ENCODE measurements at places on chromosomes 11 and 22.

DNA sequence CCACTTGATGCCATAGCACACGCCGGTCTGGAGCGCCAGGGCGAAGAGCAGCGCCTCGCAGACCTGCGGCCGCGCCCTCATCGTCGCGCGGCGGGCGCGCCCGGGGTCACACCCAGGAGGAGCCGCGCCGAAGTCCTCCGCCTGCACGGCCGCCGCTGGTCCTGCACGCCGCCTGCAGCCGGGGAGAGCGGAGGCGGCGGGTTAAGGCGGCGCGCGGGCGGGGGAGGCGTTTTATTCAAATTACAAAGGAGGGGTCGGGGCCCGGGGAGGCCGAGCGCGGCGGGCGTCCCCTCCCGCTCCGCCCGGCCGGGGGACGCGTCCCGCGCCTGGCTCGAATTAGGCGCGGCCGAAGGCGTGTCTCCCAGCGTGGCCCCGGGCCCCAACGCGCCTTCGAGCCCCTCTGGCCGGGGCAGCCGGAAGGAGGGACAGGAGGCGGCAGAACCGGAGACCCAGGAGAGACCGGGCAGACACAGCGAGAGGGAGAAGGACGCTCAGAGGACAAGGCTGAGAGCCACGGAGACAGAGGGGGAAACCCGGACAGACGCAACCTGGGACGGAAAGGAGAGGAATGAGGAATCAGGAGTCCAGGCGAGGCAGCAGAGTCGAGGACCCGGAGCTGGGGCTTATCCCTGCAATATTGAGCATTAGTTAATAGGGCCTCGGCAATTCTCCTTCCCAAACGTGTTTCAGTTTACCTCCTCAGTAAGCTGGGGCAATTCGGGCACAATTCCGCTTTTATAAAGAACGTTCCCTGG is at the start of gene WNT11:
TSS of gene WNT11 (minus strand) at position 176 of the 755 bp plus-strand sequence. CDS start at position 81, 95 bp downstream.
- DNase-seq: no peak

DNA sequence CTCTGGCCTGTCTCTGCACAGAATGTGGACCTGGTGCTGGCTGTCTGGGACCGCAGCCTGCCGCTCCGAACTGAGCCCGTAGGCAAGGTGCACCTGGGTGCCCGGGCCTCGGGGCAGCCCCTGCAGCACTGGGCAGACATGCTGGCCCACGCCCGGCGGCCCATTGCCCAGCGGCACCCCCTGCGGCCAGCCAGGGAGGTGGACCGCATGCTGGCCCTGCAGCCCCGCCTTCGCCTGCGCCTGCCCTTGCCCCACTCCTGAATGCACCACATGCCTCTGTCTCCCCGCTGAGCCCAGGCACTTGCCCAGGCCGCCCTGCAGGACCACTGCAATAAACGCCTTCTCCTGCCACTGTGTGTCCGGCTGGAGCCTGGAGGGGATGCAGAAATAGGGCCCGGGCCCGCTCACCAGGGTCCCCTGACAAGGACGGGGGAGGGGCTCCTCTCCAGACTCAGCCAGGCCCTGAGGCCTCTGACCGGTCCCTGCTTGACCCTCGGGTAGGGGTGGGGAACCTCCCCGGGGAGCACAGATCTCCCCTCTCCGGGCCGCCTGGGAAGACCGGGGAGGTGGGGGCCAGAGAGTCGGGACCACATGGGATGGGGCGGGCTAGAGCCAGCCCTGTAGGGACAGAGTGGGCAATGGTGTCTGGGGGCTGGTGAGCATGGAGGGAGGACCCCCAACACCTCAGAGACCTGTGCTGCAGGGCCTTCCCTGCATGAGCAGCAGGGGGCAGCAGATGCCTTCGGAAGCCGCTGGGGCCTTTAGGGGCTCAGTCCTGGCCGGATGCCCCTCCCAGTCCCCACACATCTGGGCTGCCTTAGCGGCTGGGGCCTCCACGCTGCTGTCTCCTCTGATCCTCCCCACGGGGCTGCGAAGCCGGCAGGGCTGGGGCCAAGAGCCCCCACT is 1.4 kb upstream of the TNNI2 start:
- DNase-seq: peak; percentile 61

- DNase-seq: no peak
Observed at GRCh38 chr11:30333405-30333804, 10.5 kb downstream of the ARL14EP start.

GRCh38 chr11:19258641-19259230 is 18.0 kb upstream of the E2F8 start:
- no peak for DNase-seq

DNA sequence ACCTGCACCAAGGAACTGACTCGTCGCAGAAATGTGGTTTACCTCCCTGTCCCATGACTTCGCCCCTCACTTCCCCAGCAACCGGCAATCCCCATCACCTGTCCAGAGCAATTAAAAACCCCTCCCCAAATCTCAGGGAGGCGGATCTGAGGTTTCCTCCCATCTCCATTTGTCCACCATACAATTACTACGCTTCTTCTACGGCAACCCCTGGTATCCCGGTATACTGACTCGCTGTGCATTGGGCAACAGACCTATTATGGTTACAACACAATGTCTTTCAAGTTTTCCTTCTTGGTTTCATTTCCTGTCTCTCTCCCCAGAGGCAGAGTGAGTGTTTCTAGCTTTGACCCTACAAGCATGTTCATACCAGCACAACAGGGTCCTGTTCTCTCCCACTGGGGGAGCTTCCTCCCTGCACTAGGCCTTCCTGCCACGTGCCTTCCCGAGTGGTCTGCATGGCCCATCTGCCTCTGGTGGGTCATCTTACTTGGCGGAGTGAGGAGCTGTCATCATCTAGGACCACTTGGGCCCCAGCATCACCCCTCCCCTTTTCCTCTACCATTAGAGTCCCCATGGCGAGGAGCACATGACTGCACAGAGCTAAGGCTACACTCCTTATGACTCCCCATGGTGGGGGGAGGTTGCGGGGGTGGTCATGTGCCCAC is 30.3 kb upstream of the NAP1L4 start:
- no peak for DNase-seq

- no peak for DNase-seq
Observed at GRCh38 chr22:46826438-46827135, 64.1 kb downstream of the TBC1D22A start.

GRCh38 chr22:29254286-29254660 is 13.5 kb downstream of the RHBDD3 start:
- DNase-seq: no peak

- DNase-seq: no peak
Observed at GRCh38 chr11:66002648-66003225, 434 bp downstream of the BANF1 start.

GRCh38 chr11:10351765-10352641 is 47.1 kb downstream of the ADM start:
- DNase-seq: no peak

GRCh38 chr11:118081241-118081958 is 4.5 kb downstream of the TMPRSS4 start:
- DNase-seq: no peak

DNA sequence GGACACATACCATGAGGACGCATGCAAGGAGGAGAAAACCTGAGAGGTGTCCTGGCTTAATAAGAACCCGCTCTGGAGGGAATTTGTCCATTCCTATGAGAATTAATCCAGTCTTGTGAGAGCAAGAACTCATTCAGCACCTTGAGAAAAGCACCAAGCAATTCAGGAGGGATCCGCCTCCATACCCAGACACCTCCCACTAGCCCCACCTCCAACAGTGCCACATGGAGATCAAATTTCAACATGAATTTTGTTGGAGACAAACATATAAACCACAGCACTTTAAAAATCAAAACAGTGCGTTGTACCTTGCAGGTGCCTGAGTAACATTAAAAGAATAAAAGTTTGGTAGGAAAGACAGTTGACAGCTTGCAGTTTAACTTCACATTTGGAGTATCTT is 11.4 kb downstream of the UBE4A start:
- DNase-seq: no peak

GRCh38 chr11:133306019-133306418 is 226.3 kb downstream of the OPCML start:
- DNase-seq: no peak

DNA sequence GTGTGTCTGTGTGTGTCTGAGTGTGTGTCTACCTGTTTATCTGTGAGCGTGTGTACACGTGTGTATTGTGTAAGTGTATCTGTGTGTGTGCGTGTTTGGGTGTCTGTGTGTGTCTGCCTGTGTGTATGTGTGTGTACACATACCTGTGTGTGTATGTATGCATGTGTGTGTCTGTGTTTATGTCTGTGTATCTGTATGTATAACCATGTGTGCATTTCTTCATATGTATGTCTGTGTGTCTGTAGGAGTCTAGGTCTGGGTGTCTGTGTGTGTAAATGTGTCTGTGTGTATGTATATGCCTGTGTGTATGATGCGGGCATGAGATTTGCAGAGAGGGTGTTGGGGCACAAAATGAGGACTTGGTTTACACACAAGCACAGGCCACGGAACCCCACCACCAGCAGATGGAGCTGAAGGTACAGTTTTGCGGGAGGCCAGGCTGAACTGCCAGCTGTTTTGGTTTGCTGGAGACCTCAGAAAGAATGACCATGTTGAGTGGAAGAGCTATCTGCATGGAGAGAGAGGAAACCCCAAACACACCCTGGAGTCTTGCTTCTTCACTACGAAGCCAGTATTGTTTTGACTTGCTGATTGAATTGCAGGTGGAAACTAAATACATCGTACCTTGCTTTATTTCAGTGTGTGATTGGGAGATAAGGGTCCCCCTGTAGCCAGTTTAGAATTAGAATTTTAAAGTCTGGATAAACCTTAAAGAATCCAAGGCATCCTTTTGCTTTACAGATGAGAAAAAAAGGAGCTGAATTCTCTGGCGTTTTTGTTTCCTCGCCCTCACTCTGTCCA is 497.2 kb downstream of the NTM start:
- no peak for DNase-seq

DNA sequence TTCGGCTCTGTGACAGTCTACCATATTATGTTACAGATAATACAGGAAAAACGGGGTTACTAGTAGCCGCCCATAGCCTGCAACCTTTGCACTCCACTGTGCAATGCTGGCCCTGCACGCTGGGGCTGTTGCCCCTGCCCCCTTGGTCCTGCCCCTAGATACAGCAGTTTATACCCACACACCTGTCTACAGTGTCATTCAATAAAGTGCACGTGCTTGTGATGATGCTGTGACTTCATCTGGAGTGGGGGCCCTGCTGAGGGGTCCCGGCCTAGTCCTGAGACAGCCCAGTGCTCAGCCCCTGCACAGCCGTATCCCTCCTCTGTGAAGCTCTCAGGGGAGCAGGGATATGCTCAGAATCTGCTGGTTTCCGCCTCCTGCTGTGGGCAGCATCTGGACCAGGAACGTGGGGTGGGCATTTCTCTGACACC is 1.2 kb downstream of the IFITM1 start:
- DNase-seq: no peak

- no peak for DNase-seq
Observed at GRCh38 chr11:63508009-63508408, 2.1 kb downstream of the LGALS12 start.

GRCh38 chr11:2926611-2927051 is 2.6 kb downstream of the PHLDA2 start:
- no peak for DNase-seq

DNA sequence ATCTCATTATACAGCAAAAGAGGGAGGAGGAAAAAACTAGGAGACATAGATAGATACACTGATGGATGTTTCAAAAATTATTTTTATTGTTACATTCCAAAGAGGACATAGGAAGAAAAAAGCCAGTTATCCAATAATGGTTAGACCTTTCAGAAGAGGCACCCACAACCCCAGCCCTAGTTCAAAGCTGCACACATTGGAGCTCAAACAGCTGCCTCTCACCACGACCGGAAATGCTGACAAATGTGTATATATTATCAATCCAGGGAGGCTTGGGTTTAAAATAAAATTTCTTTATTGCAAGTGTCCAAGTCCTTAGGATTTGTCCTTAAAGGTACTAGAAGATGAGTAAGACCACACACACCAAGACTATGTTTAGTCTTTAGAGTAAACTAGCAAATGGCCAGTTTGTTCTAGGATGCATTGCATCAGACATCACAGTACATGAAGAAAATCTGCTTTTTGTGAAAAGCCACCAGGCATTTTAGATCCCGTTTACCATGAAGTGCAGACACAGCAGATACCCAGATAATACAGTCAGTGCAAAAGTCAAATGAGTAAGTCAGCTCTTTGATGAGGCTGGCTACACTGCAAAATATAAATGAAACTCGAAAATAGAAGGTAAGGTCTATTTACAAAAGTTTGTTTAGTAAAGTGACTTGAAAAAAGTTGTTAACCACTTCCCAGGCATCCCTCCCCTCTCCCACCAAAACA is 4.6 kb upstream of the ASCL3 start:
- no peak for DNase-seq

DNA sequence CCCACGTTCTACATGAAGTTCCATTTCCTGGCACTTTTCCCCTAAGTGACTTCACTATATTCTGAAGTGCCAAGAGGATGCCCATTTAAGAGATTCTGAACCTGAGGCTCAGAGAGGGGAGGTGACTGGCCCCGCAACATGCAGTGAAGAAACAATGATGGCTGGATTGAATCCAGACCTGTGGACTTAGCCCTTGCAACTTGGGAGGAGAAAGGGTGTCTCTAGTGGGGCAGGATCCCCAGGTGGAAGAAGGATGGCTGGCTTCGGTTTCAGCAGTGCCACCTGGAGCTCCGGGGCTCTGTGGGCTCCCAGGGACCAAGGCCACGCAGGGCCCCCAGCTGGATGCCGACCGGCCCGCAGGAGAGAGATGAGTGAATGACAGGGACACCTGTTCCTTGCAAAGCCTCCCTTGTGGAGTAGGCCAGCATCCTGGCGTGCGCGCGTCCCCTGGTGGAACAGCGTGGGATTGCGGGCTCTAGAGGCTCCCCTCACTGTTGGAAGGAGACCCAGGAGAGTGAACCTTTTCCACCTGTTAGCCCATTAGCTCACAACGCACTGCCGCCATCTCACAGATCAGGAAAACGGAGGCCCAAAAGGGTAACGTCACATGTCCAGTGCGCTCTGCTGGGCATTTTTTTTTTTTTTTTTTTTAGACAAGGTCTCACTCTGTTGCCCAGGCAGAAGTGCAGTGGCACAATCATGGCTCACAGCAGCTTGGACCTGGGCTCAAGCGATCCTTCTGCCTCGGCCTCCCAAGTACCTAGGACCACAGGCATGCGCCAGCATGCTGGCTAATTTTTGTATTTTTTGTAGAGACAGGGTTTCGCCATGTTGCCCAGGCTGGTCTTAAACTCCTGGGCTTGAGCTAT is 104.7 kb downstream of the KIAA1671 start:
- DNase-seq: peak; percentile 65

- DNase-seq: no peak
Observed at GRCh38 chr11:128419012-128419767, 168.2 kb downstream of the ETS1 start.

All from activated T-helper 1 cell treated with anti-CD3 and anti-CD28 coated beads, Interleukin-12 subunit alpha, Interleukin-12 subunit beta, Interleukin-2, Interleukin-4 antibody, amounts not matched to agents 30 ng/mL and 10 ng/mL and 1 ng/mL, durations not matched to agents 14 hours and 24 hours and 36 hours (primary cell).